ENCODE measurements at places on chromosomes 2 and 18. TPM values are rescaled to one million over a fixed set of nuclear protein-coding genes. Genes with fewer than 3 reads are reported as not detected.

DNA sequence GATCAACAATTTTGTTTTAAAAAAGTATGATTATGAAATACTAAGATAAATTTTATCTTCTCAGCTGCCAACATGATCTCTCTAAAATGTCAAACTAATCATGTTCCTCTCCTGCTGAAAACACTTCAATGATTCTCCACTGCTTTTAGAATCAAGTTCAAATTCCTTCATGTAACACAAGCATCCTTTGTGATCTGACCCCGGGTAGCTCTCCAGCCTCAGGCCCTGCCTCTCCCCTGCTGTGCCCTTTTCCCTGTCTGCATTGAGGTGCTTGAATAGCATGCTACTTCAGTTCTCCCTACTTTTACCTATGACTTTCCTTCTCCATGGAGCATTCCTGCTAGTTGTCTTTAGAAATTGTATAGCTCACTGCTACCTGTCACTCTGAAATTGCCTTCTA lies 274.8 kb downstream of the PDE11A start:
- H3K4me3 ChIP-seq: no peak overlapping the region
- no peaks in the 10 kb centered on the region for H3K36me3 ChIP-seq
- no peaks in the 10 kb centered on the region for H3K4me1 ChIP-seq
- DNase-seq: no peak

GRCh38 chr2:206457188-206457634 lies 13.9 kb downstream of the ADAM23 start:
- no peaks in the 10 kb centered on the region for H3K27me3 ChIP-seq
- no peak overlapping the region for H3K27ac ChIP-seq
- no peak overlapping the region for H3K4me3 ChIP-seq
- peaks cover 5% of the 10 kb centered on the region for H3K36me3 ChIP-seq
- peaks cover under 1% of the 10 kb centered on the region for H3K4me1 ChIP-seq

DNA sequence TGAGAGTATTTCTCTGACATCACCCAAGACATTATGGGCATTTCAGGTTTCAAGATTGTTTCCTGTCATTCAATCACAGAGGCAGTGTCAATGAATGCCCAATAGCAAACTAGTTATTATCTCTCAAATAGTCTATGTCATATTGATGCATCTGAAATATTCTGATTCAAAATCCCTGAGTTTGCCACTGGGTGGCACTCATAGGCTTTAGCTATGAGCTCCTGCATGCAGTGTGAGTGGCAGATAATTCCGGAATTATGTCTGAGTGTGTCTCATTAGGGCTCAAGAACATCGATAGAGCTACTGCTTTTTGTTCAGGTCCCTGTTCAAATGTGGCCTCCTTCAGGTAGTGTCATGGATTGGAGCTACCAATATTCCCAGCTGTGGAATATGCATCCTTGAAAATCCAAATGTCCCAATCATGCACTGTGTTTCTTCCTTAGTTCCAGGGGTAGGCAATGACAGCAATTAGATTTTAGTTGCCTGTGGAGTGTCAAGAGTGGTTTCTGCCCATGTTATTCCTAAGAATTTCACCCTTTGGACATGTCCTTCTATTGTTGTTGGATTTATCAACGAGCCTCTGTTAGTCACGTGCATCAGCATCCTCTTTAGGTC lies 7.8 kb upstream of the OR6B3 start:
- no peak for DNase-seq
- H3K27ac ChIP-seq: no peak overlapping the region
- H3K4me1 ChIP-seq: no peaks in the 10 kb centered on the region
- no peaks in the 10 kb centered on the region for H3K27me3 ChIP-seq
- no peak overlapping the region for H3K4me3 ChIP-seq
- H3K36me3 ChIP-seq: no peaks in the 10 kb centered on the region

DNA sequence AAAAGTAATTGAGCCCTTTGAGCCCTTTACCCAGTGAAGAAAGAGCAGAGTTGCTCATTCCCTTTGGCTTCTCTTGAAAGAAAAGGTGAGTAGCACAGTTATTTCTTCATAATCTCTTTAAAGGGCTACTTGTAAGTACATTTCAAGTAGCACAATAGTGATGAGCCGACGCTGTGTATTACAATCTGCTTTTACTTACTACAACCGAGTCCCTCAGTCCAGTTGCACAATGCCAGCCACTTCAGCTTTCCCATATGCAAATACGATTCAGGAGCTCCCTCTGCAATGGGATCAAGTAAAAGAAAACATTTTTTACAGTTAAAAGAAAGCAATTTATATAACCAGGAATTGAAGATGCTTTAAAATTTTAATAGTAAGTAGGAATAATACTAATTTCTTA lies 868.5 kb downstream of the RNF144A start:
- no peak overlapping the region for H3K4me3 ChIP-seq
- no peaks in the 10 kb centered on the region for H3K4me1 ChIP-seq
- no peaks in the 10 kb centered on the region for H3K27me3 ChIP-seq

DNA sequence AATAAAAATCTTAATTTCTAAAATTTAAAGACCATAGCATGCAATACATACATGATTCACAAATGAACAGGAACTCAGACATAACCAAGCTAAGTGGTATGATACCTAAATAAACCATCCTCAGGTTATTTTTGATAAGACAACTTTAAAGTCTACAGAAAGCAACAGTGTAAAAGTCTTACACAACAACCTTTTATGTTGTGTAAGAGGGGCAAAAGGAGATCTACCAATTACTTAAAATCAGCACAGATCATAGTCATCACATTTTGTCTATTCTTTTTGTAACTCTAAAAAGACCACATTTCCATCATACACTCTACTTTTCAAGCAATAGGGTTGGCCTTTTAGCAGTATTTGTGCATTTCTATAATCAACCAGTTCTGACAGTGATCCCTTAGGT lies 16.3 kb downstream of the SP3 start:
- H3K4me1 ChIP-seq: peaks cover 2% of the 10 kb centered on the region
- DNase-seq: no peak
- H3K36me3 ChIP-seq: peaks cover 6% of the 10 kb centered on the region
- no peak overlapping the region for H3K4me3 ChIP-seq
- no peak overlapping the region for H3K27ac ChIP-seq

DNA sequence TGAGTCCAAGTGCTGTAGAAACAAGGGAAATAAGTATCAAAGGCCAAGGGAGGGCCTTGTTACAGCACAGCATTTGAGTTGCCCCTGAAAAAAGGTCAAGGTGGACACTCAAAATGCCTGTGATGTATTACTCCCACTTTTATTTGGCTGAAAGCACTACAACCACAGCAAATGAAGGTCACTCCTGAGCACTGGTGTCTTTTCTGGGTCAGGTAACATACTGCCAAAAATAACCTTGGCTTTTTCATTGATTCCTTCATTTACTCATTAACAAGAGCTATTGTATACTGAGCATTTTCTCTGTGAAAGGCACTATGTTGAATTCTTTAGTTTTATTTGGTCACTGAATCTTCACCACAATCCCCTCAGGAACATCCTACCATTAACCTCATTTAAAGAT lies 590.3 kb downstream of the BCL11A start:
- no peak for DNase-seq
- H3K4me1 ChIP-seq: no peaks in the 10 kb centered on the region
- no peak overlapping the region for H3K4me3 ChIP-seq
- no peaks in the 10 kb centered on the region for H3K27me3 ChIP-seq
- no peak overlapping the region for H3K27ac ChIP-seq

GRCh38 chr2:236693531-236693930 lies 123.9 kb downstream of the ACKR3 start:
- no peaks in the 10 kb centered on the region for H3K27me3 ChIP-seq
- H3K27ac ChIP-seq: no peak overlapping the region
- H3K36me3 ChIP-seq: no peaks in the 10 kb centered on the region
- H3K4me1 ChIP-seq: peaks cover 5% of the 10 kb centered on the region

- H3K4me1 ChIP-seq: no peaks in the 10 kb centered on the region
- no peaks in the 10 kb centered on the region for H3K36me3 ChIP-seq
- H3K4me3 ChIP-seq: no peak overlapping the region
Observed at GRCh38 chr2:176392744-176393414, 123.6 kb downstream of the MTX2 start.

GRCh38 chr2:227163998-227164762 lies at the start of the genes COL4A3 and COL4A4:
Gene COL4A3, plus strand, starts transcription at chr2:227164624. Its CDS starts 103 bp downstream, at chr2:227164727.
Gene COL4A4, minus strand, starts transcription at chr2:227164205. Its CDS starts 16,722 bp downstream, at chr2:227147483.
- peaks cover 12% of the 10 kb centered on the region for H3K27me3 ChIP-seq
- peak within 1 kb of the TSS; percentile 86 for H3K4me3 ChIP-seq
- H3K36me3 ChIP-seq: no peaks in the 10 kb centered on the region
- peak; percentile 58 for DNase-seq

DNA sequence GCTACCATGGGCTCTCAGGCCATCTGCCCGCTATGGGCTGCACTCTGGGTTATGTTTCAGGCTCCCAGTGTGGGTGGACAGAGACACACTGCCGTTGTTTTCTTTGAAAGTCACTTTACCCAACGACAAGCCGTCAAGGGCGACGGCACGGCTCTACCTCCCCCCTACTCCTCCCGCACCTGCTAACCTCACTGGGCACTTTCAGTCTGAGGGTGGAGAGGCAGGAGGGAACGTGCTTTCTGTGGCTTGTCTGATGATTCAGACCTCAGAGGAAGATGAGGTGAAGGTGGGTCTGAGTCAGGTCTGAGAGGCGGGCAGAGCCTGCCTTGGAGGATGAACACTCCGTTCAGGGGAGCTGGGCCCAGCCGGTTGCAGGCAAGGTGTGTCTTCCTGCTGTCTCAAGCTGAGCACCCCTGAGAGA lies 147.6 kb upstream of the HDAC4 start:
- no peak for DNase-seq
- H3K36me3 ChIP-seq: peaks cover 3% of the 10 kb centered on the region
- H3K4me3 ChIP-seq: no peak overlapping the region
- H3K27me3 ChIP-seq: peaks cover 1% of the 10 kb centered on the region

DNA sequence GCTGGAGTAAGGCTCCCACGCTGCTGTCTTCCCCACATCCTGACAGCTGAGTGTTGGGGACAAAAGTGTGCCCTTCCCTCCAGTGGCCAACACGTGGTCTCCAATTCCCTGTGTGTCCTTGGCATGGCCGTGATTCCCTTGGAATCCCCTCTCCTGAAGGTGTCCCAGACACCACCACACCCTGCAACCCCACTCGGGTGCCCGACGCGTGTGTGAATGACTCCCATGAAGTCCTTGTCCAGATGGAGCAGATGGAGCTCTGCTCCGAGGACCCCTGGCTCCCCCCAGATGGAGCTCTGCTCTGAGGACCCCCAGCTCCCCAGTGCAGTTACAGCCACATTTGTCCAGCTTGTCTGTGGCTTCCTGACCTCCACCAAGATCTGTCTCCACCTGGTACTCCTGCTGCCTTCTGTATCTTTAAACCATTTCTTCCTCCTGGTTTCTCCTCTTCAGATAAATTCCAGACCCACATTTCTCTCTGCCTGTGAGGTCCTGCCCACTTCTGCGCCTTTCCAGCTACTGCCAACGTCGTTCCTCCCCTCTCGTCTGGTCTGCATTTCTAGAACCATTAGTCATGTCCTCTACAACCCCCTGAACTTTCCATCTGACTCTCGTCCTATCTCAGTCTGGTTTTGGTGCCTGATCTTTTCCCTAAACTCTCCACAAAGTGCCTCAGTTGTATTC lies 86.8 kb upstream of the PXDN start:
- H3K36me3 ChIP-seq: peaks cover 22% of the 10 kb centered on the region
- peak overlapping the region; percentile 6 for H3K27ac ChIP-seq
- peaks cover 36% of the 10 kb centered on the region for H3K4me1 ChIP-seq
- peaks cover 20% of the 10 kb centered on the region for H3K27me3 ChIP-seq

DNA sequence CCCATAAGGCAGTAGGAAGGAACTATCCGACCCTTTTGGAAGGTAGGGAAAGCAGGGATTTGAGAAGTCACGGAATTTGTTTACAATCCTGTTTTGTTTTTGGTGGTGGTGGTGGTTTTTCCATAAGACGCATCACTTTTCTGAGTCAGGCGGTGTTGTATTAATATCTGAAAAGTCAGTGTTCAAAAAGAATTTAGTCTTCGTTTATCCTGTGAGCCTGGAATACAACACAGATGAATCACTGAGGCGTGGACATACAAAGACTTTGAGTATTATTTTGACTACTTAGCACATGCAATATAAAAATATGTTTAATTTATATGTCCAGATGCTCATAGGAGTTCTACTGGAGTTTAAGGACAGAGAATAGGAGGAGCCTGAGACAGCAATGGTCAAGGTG lies 785 bp downstream of the ZNF892 start:
- DNase-seq: no peak
- peak overlapping the region; percentile 89 for H3K27ac ChIP-seq
- H3K36me3 ChIP-seq: peaks cover 46% of the 10 kb centered on the region
- H3K4me3 ChIP-seq: peak overlapping the region; percentile 94

- no peak overlapping the region for H3K27ac ChIP-seq
- no peak overlapping the region for H3K4me3 ChIP-seq
- H3K4me1 ChIP-seq: no peaks in the 10 kb centered on the region
- peaks cover 1% of the 10 kb centered on the region for H3K27me3 ChIP-seq
- peak; percentile 27 for DNase-seq
Observed at GRCh38 chr18:49238433-49239042, 221.9 kb downstream of the DYM start.

DNA sequence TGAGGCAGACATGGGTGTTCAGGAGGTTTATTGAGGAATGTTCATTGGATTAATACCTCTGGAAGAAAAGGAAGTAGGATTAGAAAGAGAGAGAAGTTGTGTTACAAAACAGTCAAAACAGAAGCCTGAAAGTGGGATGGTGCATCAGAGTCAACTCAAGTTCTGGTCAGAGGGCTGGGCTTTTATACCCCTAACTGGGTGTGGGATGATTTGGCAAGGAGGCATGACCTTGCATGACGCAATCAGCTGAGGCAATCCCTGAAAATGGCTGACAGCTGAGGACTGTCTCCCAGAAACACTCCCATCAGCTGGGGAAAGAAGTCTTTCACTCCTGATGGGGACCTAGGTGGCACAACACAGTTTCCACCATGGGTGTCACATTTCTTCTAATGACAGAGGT lies 818.2 kb downstream of the SATB2 start:
- no peak overlapping the region for H3K27ac ChIP-seq
- H3K4me1 ChIP-seq: no peaks in the 10 kb centered on the region
- H3K36me3 ChIP-seq: no peaks in the 10 kb centered on the region
- H3K27me3 ChIP-seq: no peaks in the 10 kb centered on the region
- no peak for DNase-seq

GRCh38 chr18:79940814-79941472 lies 10.5 kb downstream of the SLC66A2 start:
- peak; percentile 5 for DNase-seq
- H3K4me3 ChIP-seq: no peak overlapping the region
- H3K27ac ChIP-seq: no peak overlapping the region
- peaks cover 11% of the 10 kb centered on the region for H3K27me3 ChIP-seq
- H3K36me3 ChIP-seq: peaks cover 18% of the 10 kb centered on the region

EIF4E2 gene
- total RNA-seq: 82.9 TPM

WDR7 gene
- 41.8 TPM for total RNA-seq

PPP1R1C gene
- total RNA-seq: 13.8 TPM

TEX44 gene
- total RNA-seq: not detected
